ENCODE measurements at places on chromosomes 5 and 9.

DNA sequence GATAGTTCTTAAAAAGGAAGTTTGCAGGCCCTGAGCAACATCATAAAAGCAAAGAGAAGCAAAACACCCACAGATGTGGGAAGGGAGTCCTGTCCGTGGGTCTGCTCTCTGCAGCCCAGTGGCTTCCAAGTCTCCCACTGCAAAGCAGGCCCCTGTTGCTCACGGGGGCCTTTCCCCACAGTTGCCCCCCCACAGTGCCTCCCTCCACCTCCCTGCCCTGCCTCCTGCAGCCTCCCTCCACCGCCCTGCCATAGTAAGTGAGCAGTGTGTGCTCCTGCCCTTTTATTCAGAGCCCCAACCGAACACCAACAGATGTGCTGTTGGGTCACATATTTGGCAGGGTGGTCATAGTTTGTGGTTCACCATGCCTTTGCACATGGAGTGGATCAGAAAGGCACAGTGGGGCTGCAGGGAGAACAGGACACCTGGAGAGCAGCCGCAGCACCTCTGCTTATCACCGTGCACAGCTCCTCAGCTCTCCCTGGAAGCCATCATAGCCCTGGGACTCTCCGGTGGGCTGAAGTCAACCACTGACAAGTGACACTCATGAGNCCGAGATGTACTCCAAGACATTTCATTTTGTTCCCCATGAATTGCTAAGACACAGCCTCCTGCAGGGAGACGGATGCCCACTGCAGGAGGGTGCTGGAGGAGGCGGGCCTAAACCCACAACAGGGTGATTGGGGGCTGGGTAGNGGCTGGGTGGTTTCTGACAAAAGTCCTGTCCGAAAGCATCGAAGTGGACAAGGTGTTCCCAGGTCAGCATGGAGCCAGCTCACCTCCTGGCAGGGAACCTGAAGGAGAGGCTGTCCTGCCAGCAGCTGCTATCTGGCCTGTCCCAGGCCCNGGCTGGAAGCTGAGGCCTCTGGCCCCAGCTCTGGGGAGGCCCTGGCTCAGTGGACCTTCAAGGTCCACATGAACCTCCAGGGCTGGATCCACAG lies 278.9 kb downstream of the GADD45G start:
- no peak for DNase-seq

DNA sequence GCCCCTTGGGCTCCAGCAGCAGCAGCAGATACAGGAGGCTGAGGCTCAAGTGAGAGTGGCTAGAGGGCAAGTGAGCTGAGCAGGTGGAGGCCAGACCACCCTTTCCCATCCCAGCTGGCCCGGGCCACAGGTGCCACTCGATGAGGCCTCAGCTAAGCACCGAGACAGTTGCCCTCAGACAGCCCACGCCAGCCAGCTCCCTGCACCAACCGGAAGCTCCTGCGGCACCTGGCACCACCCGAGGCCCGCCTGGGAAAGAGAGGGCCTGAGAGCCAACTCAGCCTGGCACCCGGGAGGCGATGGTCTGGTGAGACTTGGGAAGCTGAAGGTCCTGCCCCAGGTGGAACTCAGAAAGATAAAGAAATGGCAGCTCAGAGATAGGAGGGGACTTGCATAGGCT lies 28.3 kb upstream of the TTLL11 start:
- DNase-seq: no peak

- DNase-seq: no peak
Observed at GRCh38 chr9:99513441-99514112, 291.5 kb downstream of the SEC61B start.

DNA sequence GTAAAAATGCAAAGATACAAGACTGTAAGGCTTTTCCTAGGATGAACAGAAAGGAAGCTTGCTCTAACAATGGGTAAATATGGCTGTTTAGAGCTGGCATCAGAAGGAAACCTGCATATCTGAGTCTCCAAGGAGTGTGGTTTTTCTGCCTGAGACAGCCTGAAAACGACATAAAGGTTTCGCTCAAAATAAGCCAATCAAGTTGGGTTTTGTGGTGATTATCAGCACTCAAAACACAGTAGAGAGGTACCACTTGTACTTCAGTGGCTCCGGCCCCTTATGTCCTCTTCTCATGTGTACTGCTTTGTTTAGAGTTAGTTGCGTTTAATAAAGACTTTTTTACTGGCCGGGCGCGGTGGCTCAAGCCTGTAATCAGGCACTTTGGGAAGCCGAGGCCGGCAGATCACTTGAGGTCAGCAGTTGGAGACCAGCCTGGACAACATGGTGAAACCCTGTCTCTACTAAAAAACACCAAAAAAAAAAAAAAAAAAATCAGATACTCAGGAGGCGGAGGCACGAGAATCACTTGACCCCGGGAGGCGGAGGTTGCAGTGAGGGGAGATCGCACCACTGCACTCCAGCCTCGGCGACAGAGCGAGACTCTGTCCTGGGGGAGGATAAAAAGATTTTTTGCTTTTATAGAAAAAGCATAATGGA lies 39.4 kb downstream of the KLF9 start:
- DNase-seq: no peak

GRCh38 chr9:107685901-107686300 lies 196.3 kb upstream of the KLF4 start:
- no peak for DNase-seq

DNA sequence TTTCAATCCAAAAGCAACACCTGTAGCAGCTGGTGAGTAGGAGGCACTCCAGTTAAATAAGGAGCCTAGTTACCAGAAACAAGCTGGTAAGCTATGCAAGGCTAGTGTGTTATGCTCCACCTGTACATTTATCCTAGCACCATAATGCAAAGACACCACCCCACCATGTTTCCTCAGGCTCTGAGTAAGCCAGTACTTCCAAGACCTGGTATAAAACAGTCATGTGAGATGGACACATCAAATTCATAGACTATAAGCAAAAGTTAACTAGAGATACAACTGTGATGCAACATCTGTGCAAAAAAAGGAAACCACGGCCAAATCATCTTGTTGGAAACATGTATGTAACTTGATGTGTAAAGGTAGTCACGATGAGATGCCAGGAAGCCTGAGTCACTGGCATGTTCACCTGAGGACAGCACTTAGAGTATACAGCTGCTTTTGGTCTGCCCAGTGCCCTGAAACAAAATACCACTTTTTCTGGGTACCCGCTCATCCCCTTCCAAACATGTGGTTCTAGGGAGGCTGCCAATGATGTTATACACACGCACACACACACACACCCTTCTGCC lies 66.1 kb downstream of the CDK5RAP2 start:
- DNase-seq: no peak
